Amygdala (tissue), 56 donors: ENCODE measurements at places on chromosomes 12 and 14.

DNA sequence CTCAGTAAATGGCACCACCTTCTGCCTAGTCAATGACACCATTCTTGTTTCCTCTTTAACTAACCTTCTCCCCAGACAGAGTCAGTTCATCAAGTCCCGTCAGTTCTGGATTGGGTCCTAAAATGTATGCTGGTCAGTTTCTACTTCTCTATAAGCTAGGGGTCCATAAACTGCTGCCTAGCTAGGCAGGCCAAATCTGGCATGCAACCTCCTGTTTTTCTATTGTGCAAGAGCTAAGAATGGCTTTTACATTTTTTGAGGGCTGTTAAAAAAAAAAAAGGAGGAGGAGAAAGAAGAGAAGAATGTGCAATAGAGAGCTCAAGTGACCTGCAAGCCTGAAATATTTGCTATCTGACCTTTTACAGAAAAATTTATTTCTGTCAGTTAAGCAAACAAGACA, 6.4 kb upstream of the TMED10 start:
- no peak for DNase-seq

DNA sequence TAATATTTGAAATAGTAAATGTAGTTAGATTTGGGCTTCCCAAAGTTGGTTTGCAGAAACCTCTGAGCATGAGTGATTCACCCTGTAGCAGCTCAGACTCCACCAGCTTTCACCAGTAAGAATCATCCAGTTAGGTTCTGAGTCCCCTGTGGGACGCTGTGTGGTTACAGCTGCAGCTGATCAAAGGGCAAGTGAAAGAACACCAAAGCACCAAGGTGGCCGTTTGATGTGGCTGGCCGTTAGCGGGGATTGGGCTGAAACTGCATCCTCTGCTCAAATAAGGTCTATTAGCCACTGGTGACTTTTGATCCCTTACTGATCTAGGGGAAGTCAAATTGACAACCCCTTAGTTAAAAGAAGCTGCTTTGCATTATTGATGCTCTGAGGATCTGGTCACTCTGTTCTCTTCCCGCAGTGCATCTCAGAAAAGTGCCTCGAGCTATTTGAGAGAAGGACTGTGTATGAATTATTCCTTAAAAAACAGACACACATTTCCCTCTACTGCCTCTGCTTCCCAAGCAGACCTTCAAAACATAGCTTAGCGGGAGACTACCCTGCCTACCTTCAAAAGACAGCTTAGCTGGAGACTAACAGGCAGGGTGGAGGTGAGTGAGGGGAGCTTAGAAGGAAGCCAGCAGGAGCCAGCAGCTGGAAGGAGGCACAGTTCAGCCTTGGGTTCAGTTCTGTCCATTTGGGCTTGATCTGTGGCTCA, 3.7 kb downstream of the ABHD12B start:
- no peak for DNase-seq

DNA sequence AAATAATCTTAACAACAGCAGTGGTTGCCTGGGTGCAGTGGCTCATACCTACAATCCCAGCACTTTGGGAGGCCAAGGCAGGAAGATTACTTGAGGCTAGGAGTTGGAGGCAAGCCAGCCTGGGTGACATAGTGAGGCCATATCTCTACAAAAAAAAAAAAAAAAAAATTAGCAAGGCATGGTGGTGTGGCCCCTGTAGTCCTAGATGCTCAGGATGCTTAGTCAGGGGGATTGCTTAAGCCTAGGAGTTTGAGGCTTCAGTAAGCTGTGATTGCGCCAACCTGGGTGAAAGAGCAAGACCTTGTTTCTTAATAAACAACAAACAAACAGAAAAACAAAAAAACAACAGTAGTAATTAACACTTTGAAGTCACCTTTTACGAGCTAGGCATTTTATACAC, 642 bp upstream of the ACSM4 start:
- no peak for DNase-seq

DNA sequence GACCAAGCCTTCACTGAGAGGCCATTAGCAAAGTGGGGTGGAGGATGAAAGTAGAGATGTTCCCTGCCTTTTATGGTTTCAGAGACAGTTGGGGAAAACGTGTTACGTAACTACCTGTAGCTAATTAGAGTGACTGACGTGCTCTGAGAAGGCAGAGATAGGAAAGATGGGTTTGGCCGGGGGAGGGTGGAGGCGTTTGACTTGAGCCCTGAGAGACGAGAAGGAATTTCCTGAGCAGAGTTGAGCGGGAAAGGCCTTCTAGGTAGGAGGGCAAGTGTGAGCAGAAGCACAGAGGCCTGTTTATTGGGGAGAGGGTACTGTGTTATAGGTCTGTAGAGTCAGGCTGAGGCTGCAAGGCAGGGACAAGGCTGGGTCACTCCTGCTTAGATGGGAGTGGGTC, 8.6 kb downstream of the TUNAR start:
- DNase-seq, result no peak

DNA sequence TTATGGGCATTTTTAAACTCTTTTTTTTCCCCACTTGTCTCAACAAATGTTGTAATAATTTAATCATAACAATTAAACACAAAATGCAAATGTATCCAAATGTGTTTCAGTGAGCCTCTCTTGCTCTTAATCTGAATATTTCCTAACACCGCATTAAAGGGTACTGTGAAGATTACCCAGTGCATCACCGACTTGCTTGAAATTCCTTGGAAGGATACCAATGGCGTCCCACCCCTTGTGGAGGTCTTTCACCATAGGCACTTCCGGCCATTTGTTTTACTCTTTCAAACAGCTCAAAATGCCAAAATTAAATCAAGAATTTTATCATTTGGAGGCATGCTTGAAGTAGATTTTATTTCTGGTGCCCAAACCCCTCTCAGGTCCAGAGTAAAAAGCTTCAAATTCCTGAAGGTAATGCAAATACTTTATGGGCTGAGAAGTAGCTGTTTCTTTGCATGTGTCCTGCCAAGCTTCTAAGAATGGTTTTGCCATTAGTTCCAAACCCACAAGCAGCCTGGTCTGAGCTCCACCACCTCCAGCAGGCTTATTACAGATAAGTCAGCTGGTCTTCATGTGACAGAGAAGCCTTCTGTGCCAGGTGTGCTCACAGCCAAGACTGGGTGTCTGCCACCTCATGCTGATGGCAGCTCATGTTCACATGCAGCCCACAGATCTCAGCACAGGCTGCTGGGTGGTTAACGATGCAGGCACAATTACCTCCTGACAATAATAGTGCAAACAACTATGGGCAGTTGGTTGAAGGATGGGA, 16.4 kb upstream of the NUDT4 start:
- no peak for DNase-seq

GRCh38 chr12:47907851-47908454, 3.2 kb upstream of the VDR start:
- DNase-seq, result no peak

- DNase-seq, result no peak
These were observed 14.4 kb upstream of the VRTN start for GRCh38 chr14:74333909-74334308.

- DNase-seq, result no peak
These were observed 76.4 kb downstream of the CHST11 start for GRCh38 chr12:104533134-104533533.

- DNase-seq, result no peak
These were observed 6.2 kb upstream of the TCP11L2 start for GRCh38 chr12:106296179-106296877.

DNA sequence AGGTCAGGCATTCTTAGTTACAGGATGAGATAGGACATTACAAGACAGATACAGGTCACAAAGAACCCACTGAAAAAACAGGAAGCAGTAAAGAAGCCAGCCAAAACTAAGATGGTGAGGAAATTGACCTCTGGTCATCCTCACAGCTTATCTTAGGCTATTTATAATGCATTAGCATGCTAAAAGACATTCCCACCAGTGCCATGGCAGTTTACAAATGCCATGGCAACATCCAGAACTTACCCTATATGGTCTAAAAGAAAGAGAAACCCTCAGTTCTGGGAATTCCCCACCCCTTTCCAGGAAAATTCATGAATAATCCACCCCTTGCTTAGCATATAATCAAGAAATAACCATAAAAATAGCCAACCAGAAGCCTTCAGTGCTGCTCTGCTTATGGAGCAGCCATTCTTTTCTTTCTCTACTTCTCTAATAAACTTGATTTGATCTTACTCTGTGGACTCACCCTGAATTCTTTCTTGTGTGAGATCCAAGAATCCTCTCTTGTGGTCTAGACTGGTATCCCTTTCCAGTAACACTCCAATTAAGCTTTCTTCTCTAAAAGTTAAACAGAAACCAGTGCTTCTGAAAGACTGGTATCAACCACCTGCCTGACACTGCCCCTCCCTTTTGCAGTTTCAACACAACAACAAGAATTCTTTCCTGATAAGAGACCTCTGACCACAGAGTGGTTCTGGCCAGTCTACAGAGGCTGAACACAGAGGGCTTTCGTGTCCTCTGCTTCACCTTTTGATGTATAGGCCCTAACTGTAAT, 86.9 kb downstream of the BCAT1 start:
- DNase-seq, result no peak

- DNase-seq, result no peak
These were observed 217.3 kb upstream of the CRY1 start for GRCh38 chr12:107310621-107311020.

- DNase-seq, result no peak
These were observed 1.4 kb downstream of the ACAD10 start for GRCh38 chr12:111687255-111687654.

GRCh38 chr14:55052269-55052930, 953 bp downstream of the MAPK1IP1L start:
- DNase-seq, result no peak

- no peak for DNase-seq
These were observed 127.7 kb upstream of the SLCO1C1 start for GRCh38 chr12:20567413-20567812.

GRCh38 chr12:130593056-130593455, 123.0 kb downstream of the RIMBP2 start:
- no peak for DNase-seq

GRCh38 chr12:74595696-74596095, 58.1 kb downstream of the ATXN7L3B start:
- DNase-seq, result no peak

GRCh38 chr12:132514838-132515237, 24.9 kb downstream of the FBRSL1 start:
- DNase-seq, result no peak
